ENCODE measurements at places on chromosomes 12 and 14.

- DNase-seq: no peak
Measured at GRCh38 chr14:64970776-64971477, 1.2 kb downstream of the RAB15 start.

- no peak for DNase-seq
Measured at GRCh38 chr14:98591161-98591560, 680.8 kb downstream of the BCL11B start.

DNA sequence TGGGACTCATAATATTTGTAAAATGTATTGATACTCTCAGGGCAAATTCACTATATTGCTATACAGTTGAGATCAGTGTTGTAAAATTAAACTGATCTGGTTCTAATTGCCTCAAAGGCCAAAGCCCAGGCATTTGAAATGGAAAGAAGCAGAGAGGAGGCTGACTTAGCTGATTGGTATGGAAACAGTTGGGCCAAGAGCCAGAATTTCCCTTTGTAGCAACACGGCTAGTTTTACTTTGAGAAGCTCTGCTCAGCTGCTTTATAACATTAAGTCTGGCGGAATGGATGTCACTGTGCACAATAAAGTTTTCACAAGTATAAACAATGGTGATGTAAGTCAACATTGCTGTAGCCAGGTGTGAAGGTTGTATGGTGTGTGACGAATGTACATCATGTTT lies 186.4 kb downstream of the MSRB3 start:
- no peak for DNase-seq

DNA sequence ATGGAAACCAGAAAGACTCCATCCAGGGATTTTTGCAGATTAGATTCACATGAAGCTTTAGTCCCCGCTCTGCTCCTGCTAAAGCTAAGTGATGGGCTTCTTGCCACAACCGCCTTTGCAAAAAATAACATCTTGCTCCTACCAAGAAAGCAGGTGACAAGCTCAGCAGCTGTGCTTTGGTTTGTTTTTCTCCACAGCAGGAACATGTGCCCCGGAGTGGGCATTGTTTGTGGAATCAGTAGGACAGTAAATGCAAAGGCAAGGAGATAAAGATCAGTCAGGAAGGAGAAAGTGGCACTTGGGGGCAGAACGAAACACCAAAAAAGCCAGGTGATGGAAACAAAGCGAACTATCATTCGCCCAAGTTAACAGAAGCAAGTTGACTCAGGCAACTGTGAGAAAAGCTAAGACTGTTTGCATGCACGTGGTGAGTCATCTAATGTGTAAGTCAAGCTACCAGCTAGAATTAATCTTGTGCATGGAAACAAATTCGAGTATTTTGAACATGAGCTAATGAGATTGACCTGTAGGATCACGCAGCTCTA lies 165.5 kb upstream of the PLXNC1 start:
- no peak for DNase-seq

DNA sequence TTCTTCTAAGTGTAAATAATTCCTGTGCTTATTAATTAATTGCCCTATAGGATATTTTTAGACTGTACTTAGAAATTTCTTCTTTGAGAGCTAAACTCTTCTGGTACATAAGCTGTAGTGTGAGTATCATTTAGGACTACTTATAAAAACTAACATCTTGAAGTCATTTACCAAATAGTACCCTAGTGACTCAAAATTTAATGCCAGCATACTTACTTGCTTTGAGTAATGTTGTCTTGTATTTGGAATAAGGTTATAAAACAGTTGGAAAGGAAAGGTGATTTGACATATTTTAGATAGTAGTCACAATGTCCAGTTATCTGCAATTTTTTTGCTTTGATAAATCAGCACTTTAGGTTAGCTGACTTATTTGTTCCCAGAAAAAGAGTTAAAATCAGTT lies 39.1 kb downstream of the SPATA7 start:
- no peak for DNase-seq

GRCh38 chr12:54053751-54054741 lies at the start of gene HOXC4:
HOXC4 (plus strand) TSS chr12:54053835; CDS start chr12:54053923, 88 bp downstream.
- DNase-seq: no peak

- DNase-seq: no peak
Measured at GRCh38 chr12:107318806-107319532, 225.6 kb upstream of the CRY1 start.

DNA sequence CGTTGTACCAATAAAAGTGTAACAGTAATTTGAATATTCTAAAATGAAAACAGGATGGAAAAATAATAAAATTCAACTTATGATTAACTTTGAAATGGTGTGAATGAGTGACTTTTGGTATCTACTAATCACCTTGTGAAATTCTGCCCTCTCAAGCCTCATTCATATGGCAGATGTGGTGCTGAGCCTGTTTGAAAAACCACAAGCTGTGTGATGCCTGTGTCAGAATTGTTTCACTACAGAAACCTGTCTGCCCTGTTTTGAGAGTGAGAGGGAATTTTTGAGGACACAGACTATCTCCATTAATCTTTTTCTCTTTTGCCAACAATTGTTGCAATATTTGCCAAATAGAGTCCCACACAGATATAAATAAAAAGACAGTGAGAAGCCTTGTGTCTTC lies 3.9 kb upstream of the RNU6-7 start:
- DNase-seq: no peak

- no peak for DNase-seq
Measured at GRCh38 chr12:497501-498160, 37.9 kb downstream of the B4GALNT3 start.

GRCh38 chr14:65206448-65207096 lies 104.3 kb upstream of the MAX start:
- DNase-seq: no peak

DNA sequence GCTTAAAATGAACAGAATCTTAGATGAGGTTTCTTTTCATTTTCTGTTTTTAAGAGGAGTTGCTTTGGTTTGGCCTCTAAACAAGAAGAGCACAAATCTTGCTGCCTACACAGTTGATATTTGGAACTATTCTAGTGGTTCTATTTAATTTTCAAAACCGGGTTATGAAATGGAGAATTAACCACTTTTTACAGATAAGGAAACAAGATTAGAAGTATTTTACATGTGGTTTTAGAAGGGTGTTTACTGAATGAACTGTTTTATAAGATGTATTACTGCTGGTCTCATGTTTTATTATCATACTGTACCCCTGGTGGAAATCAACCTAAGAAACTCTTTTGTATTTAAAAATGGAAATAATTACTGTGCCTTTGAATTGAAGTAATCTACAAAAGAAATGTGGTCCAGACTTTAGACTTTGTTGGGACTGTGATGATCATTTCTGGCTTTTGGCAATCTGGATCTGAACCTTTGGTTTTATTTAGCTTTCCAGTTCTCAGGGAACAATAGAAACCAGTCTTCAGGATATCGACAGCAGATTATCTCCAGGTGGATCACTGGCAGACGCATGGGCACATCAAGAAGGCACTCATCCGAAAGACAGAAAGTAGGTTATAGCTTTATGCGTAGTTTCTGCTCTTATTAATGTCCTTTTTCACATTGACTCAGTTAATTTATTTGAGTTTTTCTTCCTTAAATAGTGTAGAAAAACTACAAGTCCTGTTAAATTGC lies 43.2 kb downstream of the TBK1 start:
- no peak for DNase-seq

DNA sequence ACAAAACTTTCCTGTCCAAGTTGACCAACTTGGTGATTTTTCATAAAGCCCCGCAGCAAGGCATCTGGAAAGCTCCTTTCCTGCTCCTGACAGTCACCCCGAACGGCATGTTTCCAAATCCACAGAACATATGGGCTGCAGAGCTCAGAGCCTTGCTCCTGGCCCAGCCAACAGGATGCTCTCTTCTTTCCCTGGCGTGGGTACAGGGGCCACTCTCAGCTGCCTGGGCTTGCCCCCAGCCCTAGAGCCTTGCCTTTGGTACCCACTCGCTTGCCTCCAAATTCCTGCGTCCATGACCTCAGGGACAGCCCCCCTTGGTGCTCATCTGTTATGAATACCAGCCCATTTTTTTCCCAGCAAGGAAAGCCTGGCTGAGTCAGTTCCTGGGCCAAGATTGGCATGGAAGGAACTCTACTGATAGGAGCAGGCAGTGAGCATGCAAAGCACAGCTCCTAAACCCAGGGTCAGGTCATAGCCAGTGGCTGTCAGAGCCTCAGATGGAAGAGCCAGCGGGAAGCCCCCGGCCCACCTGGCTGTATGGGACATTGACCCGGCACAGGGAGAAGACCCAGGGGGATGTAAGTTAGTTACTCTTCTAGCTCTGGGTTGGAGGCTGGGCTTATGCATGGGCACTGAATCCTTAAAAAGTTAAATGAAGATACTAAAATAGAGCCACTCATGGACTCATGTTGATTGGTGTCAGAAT lies 105.3 kb upstream of the RTL1 start:
- no peak for DNase-seq

DNA sequence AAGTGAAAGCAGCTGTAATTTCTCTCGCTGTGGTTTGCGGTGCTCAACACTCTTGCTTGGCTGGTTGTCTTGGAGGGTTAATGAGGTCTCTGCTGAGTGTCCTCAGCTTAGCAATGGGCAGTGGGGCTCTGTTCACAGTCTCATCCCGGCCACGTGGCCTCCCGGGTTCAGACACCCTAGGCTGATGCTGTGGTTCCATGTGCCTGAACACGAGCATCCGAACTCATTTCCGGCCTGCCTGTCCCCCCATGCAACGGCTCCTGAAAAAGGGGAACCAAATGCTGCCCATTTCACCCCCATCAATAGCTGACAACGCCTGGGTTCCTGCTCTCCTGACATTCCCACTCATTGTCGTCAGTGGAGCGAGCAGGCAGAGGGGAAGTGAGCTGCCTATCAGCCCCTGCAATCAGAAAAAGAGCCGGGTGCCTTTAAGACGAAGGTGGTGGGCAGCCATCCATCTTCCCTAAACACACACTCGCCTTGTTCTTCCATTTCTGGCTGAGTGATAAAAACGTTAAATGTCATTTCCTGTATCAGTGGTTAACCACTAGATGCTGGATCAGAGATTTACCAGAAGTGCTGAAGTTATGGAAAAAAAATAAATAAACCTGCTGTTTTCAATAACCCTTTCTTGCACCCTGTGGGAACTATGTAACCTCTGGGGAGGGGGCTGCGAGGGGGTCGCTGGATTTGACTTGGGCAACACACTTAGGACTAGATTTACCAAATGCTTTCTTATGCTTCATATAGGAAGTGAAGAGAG lies 60.3 kb upstream of the BCL2L14 start:
- no peak for DNase-seq

- no peak for DNase-seq
Measured at GRCh38 chr14:64671591-64671990, 32.6 kb upstream of the PLEKHG3 start.

- no peak for DNase-seq
Measured at GRCh38 chr12:100974747-100975146, 180.2 kb downstream of the ANO4 start.

DNA sequence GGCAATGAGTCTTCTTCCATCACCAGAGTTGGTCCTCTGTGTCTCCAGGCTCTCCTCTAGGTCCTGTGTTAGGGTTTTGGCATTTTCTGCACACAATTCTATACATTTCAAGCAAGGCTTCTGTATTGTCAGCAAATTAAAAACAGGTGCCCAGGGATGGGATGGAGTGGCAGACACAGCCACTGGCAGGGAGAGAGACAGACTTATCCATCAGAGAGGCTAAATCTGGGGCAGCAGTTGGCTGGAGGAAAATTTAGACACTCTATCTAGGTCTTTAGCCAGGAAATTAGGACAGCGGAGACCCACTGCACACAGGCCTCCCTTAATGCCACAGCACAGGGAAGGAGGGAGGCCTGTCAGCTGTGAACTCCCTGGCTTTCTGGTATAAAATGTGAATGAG lies 20.2 kb downstream of the PLEKHD1 start:
- DNase-seq: no peak

GRCh38 chr12:18690653-18691052 lies 47.2 kb downstream of the PLCZ1 start:
- no peak for DNase-seq

- DNase-seq: no peak
Measured at GRCh38 chr12:120323772-120324171, 3.8 kb downstream of the PLA2G1B start.

DNA sequence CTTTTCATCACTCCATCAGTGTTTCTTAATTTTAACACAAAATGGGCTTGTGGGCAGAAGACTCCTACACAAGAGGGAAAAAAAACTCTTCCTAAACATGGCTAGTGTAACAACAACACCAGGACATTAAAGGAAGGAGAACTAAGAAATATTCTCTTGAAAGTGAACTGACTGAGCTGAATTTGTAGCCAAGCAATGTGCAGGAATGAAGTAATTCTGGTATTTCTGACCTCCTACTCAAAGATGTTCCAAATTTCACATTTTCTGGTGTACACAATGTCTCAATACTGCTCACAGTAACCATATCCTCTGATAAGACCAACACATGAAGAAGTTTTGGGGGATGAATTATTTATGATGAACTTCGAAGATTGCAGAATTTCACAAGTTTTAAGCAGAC lies 357.3 kb downstream of the DUSP6 start:
- DNase-seq: no peak

GRCh38 chr14:26330982-26331381 lies 266.9 kb downstream of the NOVA1 start:
- DNase-seq: no peak

DNA sequence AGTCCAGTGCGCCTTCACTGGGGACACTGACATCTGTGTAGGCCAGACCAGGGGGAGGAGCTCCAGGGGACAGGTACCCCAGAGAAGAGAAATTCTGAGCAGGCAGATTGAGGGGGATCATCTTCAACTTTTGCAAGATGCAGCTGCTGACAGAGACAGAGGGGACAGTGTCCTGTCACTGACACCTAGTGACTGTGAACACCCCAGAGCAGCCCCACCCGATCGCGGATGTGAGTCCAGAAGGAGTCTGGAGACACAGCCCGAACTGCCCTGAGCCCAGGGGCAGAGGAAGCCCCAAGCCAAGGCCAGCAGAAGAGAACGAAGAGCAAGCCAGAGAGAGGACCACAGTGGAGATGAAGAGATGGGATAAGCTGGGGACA lies 21.7 kb upstream of the LRTM2 start:
- DNase-seq: no peak

DNA sequence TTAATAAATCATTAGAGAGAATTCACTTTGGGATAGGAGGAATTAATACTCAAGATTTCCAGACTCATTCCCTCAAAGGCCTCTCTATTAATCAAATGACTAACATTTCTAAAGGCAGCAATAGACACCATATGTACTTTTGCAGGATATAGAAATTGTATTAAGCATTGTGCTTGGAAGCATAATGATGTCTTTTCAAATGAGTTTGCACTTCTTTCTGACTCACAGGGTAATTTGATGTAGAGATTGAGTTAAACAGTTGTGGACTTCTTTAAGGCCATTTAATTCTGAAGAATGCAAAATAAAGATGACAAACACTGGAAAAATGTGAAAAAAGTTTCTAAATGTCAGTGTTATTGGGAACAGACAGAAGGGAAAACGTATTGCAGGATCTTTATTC lies 63.4 kb upstream of the CSRP2 start:
- no peak for DNase-seq

- no peak for DNase-seq
Measured at GRCh38 chr14:72026536-72026935, 94.3 kb downstream of the RGS6 start.
